ENCODE measurements at places on chromosomes 6 and 20.

GRCh38 chr6:127078669-127079068 lies 39.8 kb upstream of the RSPO3 start:
- DNase-seq = no peak

DNA sequence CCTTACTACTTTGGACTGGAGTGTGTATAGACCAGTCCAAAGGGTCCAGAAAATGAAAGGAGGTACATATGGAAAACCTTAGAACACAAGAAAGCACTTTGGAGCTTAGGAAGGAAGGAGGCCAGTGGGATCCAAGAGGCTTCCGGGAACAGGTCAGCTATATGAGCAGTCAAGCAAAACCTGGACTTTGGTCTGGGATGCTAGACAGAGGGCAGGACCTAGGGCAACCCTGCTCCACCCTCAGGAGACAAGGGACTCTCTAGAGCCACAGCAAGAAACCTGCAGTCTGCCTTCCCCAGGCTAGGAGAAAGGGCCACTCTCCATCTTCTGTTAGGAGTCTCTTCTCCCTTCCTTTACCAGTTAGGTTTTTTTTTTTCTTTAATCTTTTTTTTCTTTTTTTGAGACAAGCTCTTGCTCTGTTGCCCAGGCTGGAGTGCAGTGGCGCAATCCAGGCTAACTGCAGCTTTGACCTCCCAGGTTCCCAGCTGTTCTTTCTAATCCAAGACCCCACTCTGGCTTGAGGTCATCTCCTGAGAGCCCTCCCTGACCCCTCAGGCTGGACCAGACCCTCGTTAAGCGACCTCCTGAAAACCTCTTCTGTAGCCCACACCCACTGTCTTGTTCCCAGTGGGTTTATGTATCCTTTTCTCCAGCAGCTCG lies 4.6 kb downstream of the KCNK5 start:
- no peak for DNase-seq

DNA sequence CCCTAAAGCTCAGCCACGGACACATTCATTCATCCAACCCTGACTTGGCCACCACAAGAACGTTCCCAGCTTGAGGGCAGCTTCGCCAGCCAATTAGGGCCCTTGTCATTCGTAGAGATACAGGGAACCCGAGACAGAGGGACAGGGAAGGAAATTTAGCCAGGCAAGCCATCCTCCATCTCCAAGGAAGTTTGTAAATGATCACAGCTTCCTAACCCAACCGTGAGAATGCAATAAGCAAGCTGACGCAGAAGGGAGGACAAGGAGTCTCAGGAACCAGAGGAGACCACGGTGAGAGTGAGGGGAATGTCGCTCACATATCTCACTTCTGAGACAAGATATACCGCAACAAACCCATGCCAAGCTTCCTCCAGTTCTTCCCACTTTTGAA lies 1.4 kb downstream of the TRAM2 start:
- DNase-seq = no peak

GRCh38 chr6:159331451-159331850 lies 162.3 kb downstream of the FNDC1 start:
- no peak for DNase-seq

DNA sequence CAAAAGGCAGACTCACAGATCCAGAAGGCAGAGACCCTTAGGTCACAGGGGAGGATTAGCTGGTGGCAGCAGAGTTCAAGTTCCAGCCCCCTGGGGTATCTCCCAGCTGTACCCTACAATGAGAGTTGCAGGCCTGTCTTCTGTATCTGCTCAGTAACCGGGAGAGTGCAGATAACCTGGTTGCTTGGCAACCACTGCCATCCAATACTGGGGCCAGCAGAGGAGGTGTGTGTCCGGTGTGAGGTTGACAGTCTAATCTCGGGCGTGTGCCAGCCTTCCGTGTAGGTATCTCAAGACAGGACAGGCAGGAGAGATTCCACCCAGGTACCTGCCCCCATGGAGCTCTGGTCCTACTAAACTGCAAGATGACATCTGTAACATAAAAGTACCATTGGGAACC lies 56.6 kb upstream of the TBC1D7 start:
- DNase-seq = no peak

- DNase-seq = no peak
Measured at GRCh38 chr6:34520645-34521462, 35.3 kb downstream of the SPDEF start.

DNA sequence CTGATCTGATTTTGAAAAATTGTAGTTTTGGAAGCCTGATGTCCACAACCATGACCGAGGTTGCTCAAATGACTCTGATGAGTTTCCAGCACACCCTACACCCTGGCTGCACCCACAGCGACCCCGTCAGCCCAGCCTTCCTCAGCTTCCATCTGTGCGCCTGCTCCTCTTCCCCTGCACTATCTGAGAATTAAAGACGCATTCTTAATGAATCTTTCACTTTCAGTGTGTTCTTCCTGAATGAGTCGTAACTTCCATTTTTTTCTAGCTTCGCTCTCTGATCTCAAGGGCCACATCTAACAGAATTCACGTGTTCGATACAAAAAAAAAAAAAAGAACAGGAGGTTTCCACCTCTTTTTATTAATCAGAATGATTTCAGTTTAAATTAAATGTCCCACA lies 21.3 kb upstream of the RREB1 start:
- no peak for DNase-seq

DNA sequence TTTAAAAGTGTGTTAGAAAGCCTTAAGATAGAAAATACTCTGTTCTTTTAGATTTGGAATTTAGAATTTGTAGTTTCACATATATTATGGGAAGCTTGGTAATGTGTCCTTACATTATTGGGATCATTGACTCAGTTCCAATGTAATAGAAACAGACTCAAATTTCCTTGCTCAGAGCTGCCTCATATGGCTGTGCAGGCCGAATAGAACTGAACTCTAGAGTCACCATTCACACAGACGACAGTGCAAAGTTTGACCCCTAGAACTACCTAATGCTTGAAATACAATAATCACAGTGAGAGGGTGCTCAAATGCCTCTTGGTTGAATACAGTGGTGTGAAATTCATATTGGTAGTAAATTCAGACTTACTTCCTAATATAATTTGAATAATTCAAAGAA lies 482.7 kb upstream of the CITED2 start:
- DNase-seq = no peak

- DNase-seq = no peak
Measured at GRCh38 chr6:142929751-142930358, 15.1 kb downstream of the HIVEP2 start.

- no peak for DNase-seq
Measured at GRCh38 chr6:30565772-30566171, 5.5 kb upstream of the ABCF1 start.

DNA sequence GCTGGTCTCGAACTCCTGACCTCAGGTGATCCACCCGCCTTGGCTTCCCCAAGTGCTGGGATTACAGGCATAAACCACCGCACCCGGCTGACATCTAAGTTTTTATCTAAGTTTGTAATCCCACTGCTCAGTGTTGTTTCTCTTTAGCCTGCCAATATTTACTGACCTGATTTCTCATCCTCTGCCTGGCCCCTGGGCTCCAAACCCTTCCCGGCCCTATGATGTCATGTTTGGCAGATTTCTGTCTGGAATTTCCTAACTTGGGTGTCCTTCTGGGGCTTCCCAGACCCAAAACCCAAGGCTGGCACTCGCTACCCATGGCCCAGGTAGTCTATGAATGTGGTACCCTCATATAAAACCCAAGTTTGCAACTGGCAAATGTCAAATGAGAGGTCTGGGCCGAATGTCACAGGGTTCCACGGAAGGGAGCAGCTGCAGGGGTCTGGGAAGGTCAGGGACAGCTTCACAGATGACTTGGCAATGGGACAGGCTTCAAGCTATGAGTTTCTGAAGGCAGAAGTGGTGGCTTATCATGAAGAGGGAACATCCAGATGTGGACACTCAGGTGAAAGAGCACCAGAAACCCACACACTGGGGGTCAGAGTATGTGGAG lies 54.9 kb downstream of the TMEM170B start:
- no peak for DNase-seq

DNA sequence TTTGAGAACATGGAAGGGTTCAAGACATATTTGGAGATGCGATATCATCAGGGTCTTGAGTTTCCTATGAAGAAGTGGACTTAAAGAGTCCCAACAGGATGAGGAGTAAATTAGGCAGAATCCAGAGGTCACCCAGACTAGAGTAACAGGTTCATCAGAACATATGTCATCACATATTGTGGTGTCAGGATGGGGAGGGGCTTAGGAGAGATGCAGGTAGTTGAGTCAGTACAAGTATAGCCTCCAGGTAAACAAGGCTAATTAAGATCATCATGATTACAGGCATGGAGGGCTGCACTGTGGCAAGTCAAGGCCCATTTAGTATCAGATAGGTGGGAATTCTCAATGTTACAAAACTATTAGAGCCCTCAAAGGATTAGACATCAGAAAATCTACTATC lies 90.1 kb upstream of the PAK5 start:
- no peak for DNase-seq

- DNase-seq = no peak
Measured at GRCh38 chr6:90175627-90176538, 120.8 kb downstream of the BACH2 start.

GRCh38 chr6:18117136-18117535 lies 5.3 kb downstream of the NHLRC1 start:
- no peak for DNase-seq

DNA sequence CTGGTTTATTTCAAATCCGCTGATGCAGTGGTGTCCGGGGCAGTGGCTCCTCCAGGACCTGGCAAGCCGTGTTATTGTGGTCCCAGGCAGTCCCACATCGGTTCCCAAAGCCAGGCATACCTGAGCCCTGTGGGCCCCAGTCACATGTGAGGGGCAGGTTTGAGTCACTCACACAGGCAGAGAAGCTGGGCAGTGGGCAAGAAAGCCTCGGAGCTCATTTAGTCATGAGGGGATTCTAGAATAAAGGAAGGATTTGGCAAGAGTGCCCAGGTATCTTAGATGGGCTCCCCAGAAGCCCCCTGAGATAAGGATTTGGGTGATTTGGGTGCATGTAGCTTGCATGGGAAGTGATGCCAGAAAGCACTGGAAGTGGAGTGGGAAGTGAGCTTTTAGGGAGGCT lies 37.3 kb downstream of the SYNDIG1 start:
- no peak for DNase-seq

DNA sequence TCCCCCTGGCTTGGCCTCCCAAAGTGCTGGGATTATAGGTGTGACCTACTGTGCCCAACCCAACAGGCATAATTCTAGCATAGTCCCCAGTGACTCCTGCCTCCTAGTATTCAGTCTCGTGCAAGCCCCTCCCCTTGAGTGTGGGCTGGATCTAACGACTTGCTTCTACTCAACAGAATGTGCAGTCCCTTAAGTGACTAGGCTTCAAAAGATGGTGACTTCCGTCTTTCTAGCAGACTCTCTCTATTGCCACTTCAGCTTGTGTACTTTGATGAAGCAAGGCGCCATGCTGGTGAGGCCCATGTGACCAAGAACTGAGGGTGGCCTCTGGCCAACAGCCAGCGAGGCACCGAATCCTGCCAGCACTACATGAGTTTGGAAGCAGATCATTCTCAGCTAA lies 109.6 kb upstream of the TRAF3IP2 start:
- no peak for DNase-seq

GRCh38 chr6:143294265-143294860 lies 156.1 kb downstream of the ADAT2 start:
- no peak for DNase-seq

DNA sequence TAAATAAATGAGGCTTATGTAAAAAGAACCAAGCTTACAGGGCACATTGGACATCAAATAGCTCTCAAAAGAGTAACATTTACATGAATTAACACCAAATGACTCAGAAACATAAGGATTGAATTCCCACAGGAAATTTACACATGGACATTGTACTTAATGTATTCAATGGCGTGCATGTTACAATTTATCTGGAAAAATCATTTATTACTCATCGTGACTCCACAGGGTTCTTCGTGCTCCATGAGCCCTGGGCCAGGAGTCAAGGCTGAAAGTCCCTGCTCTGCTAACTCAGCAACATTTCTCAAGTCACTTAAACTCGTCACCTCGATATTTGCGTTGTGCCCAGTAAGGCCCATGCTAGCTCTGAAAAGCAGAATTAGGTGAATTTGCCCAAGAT lies 158.5 kb downstream of the PHACTR1 start:
- no peak for DNase-seq

DNA sequence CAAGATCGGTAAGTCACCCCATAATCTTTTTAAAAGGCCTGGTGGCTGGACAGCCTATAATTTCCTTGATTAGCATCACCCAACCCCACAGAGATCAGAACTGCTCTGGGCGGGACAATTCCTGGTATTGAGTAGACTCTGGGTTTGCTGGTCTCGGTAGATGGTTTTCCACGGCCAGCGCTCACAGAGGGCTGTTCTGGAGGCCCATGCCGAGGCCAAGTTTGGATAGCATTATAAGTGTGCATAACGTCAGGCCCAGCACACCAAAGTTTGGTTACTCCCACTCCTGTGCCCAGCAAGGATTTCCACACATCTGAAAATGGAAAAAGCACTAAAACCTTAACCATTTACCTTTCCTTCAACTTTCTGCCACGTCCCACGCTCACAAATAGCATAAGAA lies 104.7 kb upstream of the RREB1 start:
- DNase-seq = no peak

DNA sequence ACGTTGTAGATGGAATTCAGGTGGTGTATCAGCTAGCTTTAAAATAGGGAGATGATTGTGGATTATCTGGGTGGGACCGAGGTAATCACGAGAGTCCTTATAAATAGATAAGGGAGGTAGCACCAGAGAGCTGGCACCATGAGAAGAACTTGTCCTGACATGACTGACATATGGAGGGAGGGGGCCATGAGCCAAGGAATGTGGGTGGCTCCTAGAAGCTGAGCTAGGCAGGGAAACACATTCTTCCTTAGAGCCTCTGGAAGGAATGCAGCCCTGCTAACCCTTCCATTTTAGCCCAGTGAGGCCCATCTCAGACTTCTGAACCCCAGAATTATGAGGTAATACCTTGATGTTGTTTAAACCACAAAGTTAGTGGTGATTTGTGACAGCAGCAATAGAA lies 321.1 kb upstream of the SULF2 start:
- DNase-seq = no peak

- no peak for DNase-seq
Measured at GRCh38 chr6:47203266-47203937, 106.3 kb downstream of the TNFRSF21 start.

- no peak for DNase-seq
Measured at GRCh38 chr6:138527411-138528088, 28.3 kb upstream of the NHSL1 start.

DNA sequence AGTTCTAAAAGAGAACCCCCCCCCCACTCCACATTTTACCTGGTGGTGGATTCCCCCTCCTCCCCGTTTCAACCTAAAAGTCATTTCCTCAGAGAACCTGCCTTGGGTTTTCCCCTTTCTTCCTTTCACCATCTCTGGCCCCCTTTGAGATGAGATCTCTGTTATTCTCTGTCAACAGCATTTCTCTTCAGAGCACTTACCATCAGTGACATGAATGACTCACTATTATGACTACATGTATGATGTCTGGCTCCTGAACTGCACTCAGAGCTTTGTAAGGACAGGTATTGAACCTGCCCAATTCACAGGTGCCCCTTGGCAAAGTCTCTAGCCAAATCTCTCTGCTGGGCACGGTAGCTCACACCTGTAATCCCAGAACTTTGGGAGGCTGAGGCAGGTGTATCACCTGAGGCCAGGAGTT lies 61.4 kb upstream of the JARID2 start:
- DNase-seq = no peak
